ENCODE measurements at places on chromosomes 5 and 9.

DNA sequence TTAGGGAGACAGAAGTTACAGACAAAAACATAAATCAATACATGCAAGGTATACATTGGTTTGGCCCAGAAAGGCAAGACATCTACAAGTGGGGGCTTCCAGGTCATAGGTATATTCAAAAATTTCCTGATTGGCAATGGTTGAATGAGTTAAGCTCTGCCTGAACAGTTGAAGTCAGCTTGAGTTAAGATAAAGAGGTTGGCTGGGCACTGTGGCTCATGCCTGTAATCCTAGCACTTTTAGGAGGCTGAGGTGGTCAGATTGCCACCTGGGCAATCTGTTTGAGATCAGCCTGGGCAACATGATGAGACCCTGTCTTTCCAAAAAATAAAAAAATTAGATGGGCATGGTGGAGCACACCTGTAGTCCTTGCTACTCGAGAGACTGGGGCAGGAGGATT, 16.3 kb downstream of the TMC1 start:
- DNase-seq: no peak

DNA sequence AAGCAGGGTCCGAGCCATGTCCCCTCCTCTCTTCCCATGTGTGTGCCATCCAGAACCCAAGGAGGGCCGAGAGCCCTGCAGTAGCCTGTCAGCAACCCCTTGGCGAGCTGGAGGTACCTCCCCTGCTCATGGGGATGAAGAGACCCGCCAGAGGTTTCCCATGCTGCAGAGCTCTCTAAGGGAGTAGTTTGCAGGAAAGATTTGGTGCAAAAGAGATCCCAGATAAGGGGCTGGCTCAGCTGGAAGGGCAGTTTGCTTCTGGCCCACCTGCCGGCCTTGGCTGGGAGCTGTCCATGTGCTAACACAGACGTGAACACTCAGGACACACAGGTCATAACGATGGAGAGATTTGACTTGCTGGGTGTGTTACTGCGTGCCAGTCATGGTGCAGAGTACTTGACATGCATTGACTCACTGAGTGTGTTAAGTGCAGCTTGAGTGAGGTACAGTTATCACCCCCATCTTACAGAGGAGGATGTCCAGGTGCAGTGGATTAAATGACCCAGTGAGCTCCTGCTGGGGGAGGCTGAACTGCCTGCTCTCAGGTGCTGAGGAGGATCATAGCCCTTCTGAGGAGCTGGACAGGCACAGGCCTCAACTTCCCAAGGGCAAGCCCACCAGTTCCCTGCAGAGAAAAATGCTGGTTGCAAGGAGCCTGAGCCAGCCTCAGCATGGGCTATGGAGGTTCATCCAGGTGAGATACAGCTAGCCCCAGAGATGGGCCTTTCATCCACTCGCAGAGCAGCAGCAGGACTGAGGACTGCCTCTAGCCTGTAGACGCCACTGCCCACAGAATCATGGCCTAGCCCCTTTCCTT, 6.3 kb upstream of the SLC25A48 start:
- DNase-seq: peak; percentile 65

- no peak for DNase-seq
Observed at GRCh38 chr9:133276923-133277322, 1.9 kb upstream of the ABO start.

- DNase-seq: no peak
Observed at GRCh38 chr9:122005597-122005996, 87.5 kb downstream of the TTLL11 start.

- no peak for DNase-seq
Observed at GRCh38 chr5:34709861-34710673, 53.9 kb downstream of the RAI14 start.

DNA sequence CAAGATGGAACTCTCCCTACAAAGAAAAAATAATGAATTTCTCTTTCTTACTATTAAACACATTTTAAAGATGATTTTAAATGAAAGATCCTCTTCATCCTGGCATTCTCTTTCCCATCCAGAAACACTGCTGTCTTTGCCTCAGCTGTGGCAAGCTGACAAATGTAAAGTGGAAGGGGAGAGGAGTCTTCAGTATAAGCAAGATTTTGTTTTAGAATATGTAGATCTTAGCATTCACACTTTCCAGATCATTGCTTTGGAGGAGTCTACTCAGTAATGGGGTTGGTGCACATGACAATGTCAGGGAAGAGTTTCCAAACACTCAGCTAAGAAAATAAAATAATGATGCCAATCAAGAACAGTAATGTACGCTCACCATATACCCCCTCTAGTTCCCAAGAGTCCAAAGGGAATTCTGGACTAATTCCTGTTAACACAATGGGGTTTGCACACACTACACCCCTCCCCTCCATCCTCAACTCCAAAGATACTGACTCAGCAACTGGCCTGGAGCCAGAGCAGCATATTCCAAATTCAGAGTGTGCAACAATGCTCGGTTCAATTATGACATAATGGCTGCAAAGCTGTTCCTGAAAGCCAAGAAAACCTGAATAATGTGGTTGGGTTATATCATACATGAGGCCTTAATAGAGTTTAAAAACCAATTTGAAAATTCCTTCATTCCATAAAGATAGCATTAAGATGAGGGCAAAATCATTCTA, 4.6 kb downstream of the C5orf63 start:
- DNase-seq: no peak

DNA sequence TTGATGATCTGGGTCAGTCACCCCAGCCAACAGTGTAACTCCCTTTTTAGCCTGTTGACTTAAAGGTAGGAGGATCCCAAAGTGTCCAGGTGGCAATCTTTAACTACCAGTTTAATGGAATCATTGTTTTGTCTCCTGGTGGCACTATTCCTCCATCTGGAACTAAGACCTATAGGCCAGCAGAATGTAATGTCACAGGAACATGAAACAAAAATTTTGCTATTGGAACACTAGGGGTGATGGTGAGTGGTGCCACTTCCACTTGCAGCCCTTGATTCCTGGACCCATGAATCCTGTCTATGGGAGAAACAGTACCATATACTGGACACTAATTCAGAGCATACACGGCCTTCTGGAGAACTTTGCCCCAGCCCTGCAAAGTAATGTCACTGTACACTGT, 219.5 kb upstream of the RASA1 start:
- no peak for DNase-seq

DNA sequence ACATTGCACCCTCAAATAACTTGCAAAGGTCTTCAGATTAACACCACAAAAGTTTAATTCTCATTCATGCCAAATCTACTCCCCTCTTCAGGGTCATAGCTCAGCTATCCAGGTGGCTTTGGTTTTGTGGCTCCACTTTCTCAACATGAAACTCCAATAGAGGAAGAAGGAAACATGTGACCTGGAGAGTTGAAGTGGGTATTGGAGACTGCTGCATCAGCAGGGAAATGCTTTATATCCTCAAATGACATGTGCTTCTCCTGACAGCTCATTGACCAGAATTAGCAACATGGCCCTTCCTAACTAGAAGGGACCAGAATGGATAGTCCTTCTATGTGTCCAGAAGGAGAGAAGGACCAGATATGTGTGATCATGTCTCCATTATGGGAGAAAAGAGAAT, 73.6 kb downstream of the TLR4 start:
- DNase-seq: no peak

DNA sequence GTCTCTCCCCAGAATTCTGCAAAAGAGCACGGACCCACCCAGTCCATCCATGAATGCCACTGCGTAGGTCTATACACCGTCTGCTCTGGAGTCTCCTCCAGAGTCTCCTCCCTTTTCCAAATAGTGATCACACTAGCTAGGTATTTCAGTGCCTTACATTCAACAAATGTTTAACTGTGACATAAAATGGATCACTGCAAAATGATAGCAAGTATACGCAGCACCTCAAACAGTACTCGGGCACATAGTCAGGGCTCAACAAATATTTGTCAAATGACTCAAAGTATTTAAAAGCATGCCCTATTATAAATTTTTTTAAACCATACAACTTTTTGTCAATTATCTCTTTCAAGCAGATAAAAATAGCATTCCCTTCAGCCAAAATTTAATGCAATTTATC, 60.5 kb downstream of the TLE1 start:
- no peak for DNase-seq

DNA sequence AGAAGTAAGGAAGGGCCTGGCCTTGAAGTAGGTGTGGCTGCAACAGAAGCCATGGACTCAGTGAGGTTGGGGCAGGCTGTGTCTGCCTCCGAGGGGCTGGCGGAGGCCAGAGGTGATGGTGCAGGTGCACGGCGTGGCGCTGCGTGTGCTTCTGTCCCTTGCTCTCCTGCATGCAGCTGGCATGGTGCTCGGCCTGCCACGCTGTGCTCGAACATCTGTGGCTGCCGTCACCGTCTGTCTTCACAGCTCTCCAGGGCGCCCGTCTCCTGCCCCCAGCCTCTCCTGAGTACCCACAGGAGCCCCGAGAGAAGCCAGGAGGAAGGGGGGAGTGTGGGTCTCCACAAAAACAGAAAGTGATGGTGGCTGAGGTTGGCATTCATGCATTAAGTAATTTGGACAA, 193.7 kb downstream of the CACNA1B start:
- peak; percentile 55 for DNase-seq

- DNase-seq: no peak
Observed at GRCh38 chr9:10146517-10147331, 466.1 kb downstream of the PTPRD start.

GRCh38 chr5:139763930-139764791, 31.4 kb upstream of the PSD2 start:
- DNase-seq: no peak

DNA sequence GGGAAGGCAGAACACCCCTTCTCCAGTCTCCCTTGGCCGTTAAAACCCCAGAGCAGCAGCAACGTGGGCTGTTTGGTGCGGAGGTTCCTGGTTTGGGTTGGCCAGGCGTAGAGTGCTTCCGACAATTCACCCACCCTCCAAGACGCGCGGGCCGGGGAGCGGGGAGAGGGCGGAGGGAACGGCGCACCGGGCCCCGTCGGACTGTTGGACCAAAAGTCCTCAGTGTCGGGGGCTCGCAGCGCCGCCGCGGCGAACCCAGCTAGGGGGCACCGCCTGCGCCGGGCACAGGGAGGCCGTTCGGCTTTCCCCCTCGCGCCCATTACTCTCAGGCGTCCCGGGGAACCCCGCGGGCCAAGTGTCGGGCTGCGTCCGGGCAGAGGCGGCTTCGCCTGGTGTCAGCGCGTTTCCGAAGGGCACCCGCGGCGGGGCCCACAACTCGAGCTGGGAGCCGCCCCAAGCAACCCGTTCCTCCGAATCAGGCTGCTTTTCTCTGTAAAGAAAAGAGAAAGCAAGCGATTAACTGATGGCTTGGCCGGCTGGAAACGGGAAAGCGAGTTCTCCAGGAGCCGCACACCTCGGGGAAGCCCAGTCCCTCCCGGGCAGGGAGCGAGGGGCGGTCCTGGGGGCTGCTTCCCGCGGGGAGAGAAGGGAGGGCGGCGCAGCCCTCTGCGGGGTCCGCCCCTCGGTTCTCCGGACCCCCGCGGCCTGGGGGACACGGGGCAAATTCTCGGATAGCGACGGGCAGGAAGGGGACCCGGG, 145.5 kb downstream of the ERCC6L2 start:
- no peak for DNase-seq

DNA sequence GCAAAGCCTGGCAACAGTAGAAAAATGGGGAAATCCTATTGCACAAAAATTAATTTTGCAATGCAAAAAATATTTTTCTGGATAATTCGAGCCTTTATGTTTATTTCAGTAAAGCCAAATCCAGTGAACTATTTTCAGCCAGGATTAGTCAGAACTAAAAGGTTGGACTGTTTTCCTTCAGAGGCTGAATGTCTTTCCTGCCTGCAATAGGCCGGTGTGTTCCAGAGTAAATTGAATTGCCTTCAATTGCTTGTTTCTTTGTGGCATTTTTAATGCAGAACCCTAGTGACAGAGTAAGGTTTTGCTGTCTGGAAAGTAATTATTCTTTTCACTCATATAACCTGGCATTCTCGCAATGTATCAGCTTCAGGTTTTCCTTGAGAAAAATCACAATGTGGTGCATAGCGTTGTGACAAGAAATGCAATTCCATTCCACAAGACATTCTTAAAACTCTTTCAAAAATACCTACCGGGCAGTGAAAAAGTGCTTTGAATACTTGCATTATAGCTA, 183.7 kb downstream of the GLIS3 start:
- no peak for DNase-seq

DNA sequence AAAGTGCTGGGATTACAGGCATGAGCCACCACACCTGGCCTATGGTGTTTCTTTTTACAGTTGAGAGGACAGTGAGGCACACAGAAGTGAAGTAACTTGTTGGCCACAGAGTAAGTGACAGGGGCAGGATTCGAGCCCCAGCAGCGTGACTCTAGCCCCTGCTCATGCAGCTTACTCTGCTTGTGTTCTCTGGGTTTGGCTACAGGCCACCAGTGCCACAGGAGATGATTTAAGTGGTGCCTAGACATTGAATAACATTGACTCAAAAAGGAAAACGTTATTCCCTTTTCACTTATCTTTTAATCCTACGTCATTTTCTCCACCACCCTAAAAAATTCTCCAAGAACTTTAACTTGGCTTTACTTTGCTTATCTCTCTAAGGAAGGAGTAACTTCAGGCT, 61.4 kb downstream of the SNX24 start:
- DNase-seq: no peak

- DNase-seq: no peak
Observed at GRCh38 chr5:159319363-159319762, 10.9 kb downstream of the IL12B start.

DNA sequence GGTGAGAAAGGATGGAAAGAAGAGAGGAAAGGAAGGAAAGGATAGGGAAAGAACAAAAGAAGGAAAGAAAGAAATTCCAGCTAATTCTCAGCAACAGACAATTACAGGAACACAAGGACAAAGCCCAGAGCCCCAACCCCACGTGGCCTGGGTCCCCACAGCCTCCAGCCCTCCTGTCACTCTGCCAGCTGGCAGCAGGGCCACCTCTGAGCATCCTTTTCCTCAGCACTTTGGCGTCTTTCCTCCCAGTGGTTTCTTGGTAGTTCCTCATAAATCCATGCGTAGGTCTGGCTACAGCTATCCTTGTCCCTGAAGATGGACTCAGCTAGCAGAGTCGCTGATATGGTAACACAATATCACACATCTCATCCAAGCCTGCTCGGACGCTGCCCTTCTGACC, 28.3 kb downstream of the ADAMTS2 start:
- no peak for DNase-seq

DNA sequence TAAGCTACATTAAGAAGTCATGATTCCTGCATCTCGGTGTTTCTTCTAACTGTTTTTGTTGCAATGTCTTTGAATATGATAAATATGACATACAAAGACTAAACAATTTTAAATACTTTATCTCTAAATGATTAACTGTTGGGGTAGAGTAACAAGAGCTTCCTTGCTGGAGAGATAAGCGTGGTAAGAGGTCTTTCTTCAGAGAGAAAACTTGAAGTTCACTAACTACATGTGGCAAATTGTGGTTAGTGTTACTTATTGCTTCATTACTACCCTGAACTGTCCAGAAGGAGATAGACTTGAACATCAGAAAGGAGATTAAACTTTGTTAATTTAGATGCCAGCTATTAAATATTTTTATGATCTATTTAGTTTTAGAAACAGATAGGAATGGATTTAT, 7.0 kb upstream of the ARSB start:
- no peak for DNase-seq

GRCh38 chr9:106846307-106846706, 16.7 kb upstream of the ZNF462 start:
- DNase-seq: no peak

- no peak for DNase-seq
Observed at GRCh38 chr5:103254921-103255320, 3.6 kb upstream of the MACIR start.

GRCh38 chr5:59423021-59423420, 470.5 kb downstream of the PDE4D start:
- no peak for DNase-seq

- no peak for DNase-seq
Observed at GRCh38 chr5:147699496-147700088, 82.9 kb downstream of the JAKMIP2 start.

- DNase-seq: no peak
Observed at GRCh38 chr9:135647884-135648283, 8.5 kb upstream of the GLT6D1 start.

GRCh38 chr9:95506428-95506677, 10.4 kb downstream of the PTCH1 start:
- no peak for DNase-seq

Data from coronary artery (tissue), 2 donors.